GF-D8 (cell line): ENCODE measurements at places on chromosomes 2 and 18.

GRCh38 chr2:225763711-225764110 is 364.2 kb downstream of the NYAP2 start:
- no peak for DNase-seq

DNA sequence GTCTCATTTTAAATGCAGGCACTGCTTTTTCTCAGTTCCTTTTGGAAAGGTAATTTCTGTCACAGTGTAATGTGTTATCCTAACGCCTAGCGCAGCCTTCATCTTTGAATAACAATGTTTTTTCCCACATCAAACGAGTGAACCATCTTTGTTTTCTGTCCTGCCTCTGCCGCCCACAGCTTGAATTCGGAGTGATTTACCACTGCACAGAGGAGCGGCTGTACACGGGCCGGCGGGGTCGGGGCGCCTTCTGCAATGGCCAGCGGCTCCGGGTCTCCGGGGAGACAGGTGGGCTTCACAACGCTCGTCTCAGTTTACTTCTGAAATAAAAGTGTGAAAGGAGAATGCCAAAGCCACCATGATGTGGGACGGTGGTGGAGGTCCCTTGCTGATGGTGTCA is 32.8 kb downstream of the IMPA2 start:
- no peak for DNase-seq

- no peak for DNase-seq
Measured at GRCh38 chr18:80034852-80035406, 695 bp downstream of the RBFA start.

- no peak for DNase-seq
Measured at GRCh38 chr2:64625299-64626145, 28.2 kb downstream of the SERTAD2 start.

DNA sequence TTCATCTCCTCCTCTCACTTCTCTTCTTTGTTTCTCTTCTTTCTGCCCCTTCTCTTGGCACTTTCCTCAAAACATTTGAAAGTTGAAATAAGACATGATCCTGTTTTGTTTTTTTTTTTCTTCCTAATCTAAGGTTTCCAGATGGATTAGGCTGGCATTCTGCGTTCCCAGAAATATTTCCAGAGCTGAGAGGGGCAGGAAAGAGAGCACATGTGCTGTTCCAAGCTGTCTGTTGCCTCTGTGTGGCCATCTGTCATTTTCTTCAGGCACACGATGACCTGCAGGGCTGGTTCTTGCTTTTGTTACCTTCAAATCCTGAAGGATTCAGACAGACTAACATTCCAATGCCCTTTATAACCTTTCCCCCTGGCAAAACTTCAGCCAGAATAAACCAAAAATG is 142.9 kb downstream of the RNF144A start:
- no peak for DNase-seq

DNA sequence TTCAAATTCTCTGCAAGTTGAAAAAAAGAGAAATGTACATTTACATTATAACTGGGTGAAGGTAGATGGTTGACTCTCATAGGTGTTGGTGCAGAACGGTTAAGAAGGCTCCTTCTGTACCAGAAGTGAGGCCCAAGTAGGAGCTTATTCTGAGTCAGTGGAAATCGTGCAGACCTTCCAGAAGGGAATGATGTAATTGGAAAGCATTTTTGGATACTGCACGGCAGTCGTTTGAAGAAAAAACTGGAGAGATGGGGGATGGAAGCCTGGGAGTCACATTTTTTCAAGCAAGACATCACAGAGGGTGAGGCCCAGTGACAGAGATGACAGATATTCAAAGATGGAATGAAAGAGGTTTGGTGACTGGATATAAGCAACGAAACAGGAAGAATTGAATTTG is 39.4 kb downstream of the HRH4 start:
- DNase-seq, result no peak

DNA sequence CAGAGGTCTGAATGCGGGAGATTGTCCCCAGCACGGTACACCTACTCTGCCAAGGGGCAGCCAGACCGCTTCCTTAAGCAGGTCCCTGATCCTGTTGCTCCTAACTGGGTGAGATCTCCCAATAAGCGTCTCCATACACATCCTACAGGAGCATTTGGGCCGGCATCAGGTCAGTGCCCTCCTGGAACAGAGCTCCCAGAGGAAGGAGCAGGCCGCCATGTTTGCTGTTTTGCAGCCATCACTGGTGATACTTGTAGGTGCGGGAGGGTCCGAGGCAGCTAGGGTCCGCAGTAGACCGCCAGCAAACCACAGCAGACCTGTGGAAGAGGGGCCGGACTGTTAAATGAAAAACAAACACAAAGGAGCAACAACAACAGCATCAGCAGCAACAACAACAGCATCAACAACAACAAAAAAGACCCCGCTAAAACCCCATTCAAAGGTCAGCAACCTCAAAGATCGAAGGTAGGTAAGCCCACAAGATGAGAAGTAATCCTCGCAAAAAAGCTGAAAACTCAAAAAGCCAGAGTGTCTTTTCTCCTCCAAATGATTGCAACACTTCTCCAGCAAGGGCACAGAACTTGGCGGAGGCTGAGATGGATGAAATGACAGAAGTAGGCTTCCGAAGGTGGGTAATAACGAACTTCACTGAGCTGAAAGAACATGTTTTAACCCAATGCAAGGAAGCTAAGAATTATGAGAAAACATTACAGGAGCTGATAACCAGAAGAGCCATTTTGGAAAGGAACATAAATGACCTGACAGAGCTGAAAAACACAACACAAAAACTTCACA is 79.0 kb upstream of the CDH7 start:
- DNase-seq, result no peak

GRCh38 chr2:215119847-215120246 is 18.6 kb downstream of the ABCA12 start:
- DNase-seq, result no peak

- no peak for DNase-seq
Measured at GRCh38 chr2:41728788-41729338, 319.0 kb upstream of the PKDCC start.

GRCh38 chr18:58194028-58194427 is 150.0 kb downstream of the NEDD4L start:
- DNase-seq, result no peak

DNA sequence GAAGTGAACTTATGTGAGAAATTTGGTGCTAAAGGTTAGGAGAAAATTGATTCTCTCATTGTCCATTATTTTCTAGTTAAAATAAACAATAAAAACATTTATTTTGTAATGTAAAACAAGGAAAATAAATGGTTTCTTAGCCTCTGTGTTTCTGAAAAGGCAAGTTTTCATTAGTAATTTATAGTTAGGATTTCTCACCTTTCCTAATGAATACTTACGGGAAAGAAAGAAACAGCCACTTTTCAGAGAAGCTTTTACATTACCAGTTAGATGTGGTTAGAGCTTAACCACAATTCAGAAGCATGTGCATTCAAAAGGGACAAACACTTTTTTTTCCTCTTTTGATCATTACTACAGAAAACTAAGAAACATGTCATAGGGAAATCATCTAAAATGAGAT is 18.8 kb downstream of the NEMP2 start:
- no peak for DNase-seq

DNA sequence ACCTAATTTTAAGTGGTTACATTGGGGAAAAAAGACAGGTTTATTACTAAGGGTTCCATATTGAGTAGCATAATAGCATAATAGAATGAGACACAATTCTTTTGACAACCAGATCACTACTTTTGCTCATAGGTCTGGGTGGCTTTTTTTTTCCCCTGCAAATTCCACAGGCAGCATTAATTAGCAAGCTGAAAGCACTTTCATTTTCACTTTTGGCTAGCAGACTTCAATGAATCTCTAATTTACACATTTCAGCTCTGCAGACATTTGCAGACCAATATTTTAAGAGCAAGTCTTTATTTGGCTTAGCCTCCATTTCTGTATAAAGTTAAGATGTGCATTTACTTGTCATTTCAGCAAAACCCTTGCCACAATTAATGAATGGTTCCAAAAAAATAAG is 185.5 kb downstream of the NOL4 start:
- DNase-seq, result no peak

- DNase-seq, result no peak
Measured at GRCh38 chr2:95040426-95040825, 14.9 kb downstream of the MAL start.

GRCh38 chr2:107719836-107720235 is 106.9 kb upstream of the RGPD4 start:
- no peak for DNase-seq

- DNase-seq, result no peak
Measured at GRCh38 chr2:111657351-111657975, 226.5 kb downstream of the ANAPC1 start.

- DNase-seq, result no peak
Measured at GRCh38 chr2:72131916-72132841, 15.5 kb downstream of the CYP26B1 start.

- no peak for DNase-seq
Measured at GRCh38 chr2:60486067-60486466, 67.4 kb downstream of the BCL11A start.

DNA sequence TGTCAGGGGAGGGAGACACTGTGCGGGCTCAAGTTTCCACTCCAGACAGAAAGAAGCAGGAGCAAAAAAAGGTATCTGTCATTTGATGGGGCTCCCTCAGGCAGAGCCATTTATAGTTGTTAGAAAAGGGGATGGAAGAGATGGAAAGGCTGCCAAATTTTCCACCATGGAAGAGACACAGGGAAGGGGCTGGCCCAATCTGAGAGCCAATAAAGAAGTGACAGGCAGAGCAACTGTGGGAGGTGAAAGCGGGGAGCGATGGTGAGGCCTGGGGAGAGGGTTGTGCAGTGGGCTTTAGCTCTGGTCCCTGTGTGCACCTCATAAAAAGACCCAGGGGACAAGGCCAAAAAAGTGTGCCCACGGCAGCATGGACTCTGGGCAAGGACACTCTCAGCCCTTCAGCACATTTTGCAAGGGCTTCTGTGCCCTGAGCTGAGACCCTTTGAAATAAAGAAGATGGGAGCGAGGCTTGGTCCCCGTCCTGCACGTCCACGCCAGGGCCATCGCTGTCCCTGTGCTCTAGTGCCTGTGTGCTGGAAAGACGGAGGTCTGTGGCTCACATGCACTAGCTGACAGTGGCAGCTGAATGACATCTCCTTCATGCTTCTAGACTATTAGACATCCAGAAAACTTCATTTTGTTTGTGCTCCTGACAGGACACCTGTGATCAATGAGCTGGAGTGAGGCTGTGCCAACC is 456.7 kb upstream of the HS6ST1 start:
- no peak for DNase-seq

DNA sequence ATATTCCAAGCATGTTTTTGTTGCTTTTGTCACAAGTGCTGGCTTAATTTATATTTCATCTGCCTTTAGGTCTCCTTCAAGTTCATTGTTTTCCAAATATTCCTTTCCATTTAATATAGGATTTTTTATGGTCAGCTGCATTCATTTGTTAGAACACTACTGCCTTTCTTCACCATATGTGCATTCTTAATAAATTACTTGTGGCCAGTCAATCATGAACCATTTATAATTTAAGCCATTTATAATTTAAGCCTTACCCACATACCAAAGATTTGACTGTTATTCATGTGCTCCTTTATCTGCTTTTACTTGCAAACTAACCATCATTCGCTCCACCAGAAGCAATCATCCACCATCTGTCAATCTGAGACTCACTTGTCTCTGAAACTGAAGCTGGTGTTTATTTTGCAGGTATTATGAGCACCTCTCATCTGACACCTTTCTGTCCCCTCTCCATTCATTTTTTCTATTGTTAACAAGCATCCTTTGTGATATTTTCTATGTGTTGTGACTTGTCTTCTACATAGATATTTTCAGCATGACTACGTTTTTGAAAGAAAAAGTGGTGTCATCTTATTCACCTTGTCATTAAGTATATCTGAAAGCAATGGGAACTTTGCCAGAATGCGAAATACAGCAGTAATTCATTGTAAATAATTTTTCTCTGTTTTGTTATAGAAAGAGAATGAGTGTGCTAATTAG is 786.8 kb downstream of the KCNJ3 start:
- DNase-seq, result no peak

- DNase-seq, result no peak
Measured at GRCh38 chr18:52340406-52341102, 557 bp downstream of the DCC start.

- DNase-seq, result peak; percentile 75
Measured at GRCh38 chr18:12460874-12461273, 53.1 kb downstream of the PRELID3A start.

DNA sequence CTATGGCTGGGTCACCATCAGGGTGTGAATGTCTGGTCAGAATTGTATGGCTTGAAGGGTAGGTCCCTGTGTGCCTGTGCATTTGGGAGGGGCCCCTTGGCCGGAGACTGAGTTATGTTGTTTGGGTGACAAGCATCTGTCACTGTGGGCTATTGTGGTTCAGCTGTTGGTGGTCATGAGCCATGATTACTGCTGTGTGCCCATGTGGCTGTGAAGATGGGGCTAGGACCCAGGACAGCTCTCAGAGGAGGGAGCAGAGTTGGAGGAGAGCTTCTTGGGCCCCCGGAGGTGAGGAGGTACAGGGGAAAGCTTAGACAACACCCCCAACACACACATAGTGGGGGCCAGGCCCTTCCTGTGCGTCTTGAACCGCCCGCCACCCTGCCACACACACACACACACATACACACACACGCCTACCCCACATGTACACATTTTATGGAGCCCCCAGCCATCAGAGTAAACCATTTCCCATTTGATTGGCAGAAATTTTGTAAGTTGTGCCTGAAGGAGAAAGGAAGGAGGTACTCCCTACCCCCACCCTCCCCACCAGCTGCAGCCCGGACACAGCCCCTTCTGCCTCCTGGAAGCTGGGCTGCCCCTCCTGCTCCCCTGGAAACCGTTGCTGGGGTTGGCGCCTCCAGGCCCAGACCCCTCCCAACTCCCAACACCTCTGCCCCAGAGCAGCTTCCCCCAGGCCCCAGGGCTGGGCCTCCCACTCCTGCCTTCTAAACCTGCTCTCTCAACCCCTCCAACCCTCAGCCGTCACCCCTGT is 2.0 kb downstream of the GAREM2 start:
- no peak for DNase-seq

DNA sequence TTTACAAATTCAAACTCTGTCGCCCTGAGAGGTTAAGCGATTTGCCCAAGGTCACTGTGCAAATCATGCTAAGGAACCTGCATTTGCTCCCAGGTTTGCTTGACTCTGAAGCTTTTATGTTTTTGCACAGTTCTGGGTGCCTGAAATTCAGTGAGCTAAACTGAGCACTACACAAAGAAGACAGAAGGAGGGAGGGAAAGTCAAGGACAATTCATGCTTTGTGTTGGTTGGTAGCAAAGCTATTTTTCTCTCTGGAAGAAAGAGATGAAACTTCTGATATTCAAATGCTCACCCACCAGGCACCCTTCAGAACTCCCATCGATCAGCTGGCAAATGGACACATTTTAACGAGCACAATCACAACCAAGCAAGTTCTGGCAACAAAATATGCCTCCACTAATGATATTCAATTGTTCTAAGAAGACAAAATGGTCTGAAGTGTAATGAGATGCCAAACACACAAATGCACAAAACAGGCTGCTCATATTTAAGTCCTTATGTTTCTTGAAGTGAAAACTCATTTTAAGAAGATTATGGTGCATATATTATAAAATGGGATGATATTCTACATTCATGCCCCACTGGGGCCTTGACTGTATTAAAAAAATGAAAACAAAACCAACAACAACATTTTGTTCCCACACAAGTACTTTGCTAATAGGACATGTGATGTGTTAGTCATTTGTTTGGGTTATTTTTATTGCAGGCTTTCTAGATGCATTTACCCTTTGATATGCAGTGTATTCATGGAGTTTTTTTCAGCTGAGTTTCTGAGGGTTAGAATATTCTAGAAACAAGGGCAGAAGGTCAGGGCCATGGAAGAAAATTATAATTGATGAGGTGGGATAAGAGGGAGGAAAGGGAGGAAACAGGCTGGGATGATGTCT is 445.6 kb upstream of the CELF4 start:
- no peak for DNase-seq
